ENCODE measurements at places on chromosomes 13 and 19.

GRCh38 chr19:49497047-49497788, 984 bp downstream of the RPS11 start:
- peak; percentile 66 for DNase-seq

- no peak for DNase-seq
Measured at GRCh38 chr19:27892500-27892899, 1320.5 kb downstream of the UQCRFS1 start.

DNA sequence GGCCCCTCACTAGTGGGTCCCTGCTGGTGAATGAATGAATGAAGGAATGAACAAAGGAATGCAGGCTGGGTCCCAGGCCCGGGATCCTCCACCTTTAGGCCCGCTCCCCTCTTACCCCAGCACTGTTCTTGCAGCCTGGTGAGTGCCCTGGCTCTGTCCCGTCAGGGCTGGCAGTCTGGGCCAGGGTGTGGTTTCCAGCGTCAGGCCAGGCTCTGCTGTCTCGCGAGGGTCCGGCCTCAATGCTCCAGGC, 317 bp downstream of the LYL1 start:
- no peak for DNase-seq

- no peak for DNase-seq
Measured at GRCh38 chr13:103238441-103238840, 172.2 kb upstream of the SLC10A2 start.

DNA sequence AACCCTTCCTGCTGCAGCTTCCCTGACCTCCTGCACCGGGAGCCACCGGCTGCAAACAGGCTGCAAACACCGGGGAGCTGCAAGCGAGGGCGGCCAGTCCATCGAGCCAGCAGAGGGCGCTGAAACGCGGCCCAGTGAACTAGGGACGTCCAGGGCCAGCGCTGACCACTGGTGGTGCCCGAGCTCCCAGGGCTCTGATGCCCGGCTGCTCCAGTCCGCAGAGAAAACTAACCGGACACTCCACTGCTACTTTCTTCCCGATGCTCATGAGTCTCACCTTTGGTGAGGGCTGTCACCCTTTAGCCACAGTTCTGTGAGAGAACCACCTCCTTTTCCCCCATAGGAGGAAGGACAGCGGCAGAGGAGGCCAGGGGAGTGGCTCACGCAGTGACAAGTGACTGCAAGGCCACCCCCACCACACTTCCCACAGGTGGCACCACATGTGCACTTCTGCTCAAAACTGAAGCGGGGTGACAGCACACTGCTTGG, 82.8 kb upstream of the MTIF3 start:
- peak; percentile 61 for DNase-seq

DNA sequence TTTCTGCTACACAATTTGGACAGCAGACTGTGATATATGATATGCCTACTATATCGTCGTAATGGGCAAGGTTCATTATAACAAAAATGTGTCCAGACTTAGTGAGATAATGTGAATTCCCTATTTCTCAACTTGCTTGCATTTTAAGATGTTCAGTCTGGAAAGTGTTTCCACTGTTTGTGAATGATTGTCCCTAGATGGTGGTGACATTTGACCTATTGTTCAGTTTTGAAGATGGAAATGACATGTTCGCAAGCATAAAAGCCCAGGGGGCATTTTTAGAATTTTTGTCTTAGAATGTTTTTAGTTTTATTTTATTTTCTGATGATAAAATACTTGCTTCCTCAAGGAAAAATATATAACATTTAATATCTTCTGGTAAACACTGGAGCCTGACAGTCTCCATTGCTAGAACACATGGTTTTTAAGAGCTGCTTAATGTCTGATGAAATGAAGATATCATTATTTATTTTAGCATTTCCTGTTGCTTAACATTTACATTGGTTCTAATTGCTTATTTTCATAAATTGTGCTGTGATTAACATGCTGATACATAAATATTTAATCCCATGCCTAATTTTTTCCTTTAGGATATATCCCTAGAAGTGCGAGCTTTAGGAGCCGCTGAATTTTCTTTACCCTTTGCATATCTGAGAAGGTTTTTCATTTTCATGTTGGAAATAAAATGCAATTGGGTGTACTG, 27.1 kb downstream of the MBNL2 start:
- DNase-seq: no peak

- DNase-seq: no peak
Measured at GRCh38 chr13:102089177-102089576, 312.7 kb downstream of the FGF14 start.

DNA sequence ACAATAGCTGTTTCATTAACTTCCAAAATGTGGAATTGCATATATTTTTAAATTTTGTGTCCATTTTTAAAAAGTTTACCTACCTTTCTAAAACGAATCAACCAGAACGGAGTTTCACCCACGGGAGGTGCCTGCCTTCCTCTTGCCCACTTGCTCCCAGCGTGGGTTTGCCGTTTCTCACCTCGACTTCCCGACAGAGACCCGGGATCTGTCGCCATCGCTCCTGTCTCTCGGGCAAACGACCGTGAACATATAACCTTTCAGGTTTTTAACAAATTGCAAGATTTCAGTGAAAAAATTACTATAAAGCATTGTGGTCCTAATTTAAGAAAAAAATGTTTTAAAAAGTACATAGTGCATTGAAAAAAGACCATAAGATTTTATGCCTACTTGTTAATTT, 4.2 kb downstream of the TMEM255B start:
- no peak for DNase-seq

Data from fibroblast of skin of back (primary cell).